ENCODE measurements at places on chromosomes 2 and 18. TPM values are rescaled to one million over a fixed set of nuclear protein-coding genes. Genes with fewer than 3 reads are reported as not detected.

DNA sequence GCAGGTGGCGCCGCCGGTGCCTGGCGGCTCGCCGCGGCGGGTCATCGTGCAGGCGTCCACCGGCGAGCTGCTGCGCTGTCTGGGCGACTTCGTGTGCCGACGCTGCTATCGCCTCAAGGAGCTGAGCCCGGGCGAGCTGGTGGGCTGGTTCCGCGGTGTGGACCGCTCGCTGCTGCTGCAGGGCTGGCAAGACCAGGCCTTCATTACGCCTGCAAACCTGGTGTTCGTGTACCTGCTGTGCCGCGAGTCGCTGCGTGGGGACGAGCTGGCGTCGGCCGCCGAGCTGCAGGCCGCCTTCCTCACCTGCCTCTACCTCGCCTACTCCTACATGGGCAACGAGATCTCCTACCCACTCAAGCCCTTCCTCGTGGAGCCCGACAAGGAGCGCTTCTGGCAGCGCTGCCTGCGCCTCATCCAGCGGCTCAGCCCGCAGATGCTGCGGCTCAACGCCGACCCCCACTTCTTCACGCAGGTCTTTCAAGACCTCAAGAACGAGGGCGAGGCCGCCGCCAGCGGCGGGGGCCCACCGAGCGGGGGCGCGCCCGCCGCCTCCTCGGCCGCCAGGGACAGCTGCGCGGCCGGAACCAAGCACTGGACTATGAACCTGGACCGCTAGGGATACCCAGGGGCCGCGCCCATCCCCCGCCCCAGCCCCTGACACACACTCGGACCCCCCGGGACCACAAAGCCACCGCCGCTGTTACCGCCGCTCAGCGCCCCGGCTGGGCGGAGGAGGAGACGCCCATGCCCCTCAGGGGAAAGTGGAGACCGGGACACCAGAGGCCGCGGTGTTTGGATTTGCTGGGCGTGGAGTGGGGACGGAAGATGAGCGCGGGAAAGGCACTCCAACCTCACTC, 1.1 kb downstream of the CDK5R2 start:
- no peaks in the 10 kb centered on the region for H3K36me3 ChIP-seq
- DNase-seq, result no peak
- peaks cover 70% of the 10 kb centered on the region for H3K27me3 ChIP-seq
- H3K27ac ChIP-seq, result no peak overlapping the region
- peaks cover 11% of the 10 kb centered on the region for H3K4me1 ChIP-seq

- H3K27me3 ChIP-seq, result no peaks in the 10 kb centered on the region
- H3K4me3 ChIP-seq, result no peak overlapping the region
- H3K27ac ChIP-seq, result peak overlapping the region; percentile 84
- peaks cover 45% of the 10 kb centered on the region for H3K36me3 ChIP-seq
- H3K4me1 ChIP-seq, result peaks cover 11% of the 10 kb centered on the region
These were observed 17.1 kb downstream of the SNRPD1 start for GRCh38 chr18:21629089-21629832.

DNA sequence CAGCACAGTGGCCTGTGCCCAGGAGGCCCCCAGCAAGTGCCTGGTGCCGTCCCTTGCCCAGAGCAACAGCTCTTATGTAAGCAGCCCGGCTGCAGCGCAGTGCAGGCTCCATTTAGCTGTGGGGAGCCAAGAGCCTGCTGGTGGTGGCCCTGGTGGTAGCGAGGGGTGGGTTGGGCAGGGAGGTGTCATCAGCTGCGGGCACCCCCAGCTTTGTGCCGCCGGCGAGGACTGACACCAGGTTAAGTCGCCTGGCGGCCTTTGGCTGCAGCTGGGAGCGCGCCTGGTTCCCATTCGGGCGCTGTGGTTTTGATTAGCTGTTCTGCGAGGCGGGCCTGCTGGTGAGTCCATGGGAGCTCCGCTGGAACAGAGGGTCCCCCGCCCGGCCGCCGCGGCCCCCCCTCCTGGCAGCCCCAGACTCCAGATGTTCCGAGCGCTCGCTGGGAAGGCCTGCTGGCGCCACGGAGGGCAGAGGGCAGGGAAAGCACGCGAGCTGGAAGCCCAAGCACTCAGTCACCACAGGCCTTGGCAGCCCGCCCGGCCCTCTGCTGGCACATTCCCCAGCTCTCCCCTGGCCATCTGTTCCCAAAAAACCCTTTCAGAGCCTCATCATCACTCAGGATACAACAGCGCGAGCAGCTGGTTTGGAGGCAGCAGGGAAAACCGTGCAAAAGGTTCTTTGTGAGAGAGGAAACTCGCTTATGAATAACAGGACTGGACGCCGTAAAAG, 18.4 kb downstream of the ATOH8 start:
- no peaks in the 10 kb centered on the region for H3K4me1 ChIP-seq
- no peak overlapping the region for H3K4me3 ChIP-seq
- H3K27me3 ChIP-seq, result peaks cover 18% of the 10 kb centered on the region
- H3K36me3 ChIP-seq, result no peaks in the 10 kb centered on the region
- no peak for DNase-seq

DNA sequence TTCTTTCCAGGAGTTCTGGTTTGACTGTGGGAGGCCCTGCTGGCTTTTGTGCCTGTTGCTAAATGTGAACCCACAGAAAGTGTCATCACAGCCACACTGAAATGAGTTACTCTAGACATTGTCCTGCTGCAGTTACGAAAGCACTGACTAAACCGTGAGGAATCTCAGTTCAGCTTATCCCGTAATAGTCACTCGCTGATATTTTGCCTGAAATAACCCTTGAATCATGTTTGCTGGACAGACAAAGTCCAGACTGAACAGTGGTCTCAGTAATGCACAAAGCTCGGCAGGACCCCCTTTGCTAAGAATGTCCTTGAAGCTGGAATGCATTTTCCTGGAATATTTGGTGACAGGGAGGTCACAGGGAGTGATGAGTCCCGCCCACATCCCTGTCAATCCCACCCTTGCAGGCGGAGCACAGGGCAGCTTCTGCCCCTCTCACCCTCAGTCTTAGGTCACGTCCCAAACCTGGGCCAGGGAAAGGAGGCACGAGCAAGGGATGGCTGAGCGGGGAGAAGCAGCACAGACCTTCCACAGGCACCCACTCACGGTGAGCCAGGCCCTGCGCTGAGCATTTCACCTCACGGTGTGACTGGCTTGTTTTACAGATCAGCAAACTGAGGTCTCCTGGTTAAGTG, 53.4 kb downstream of the ADI1 start:
- no peaks in the 10 kb centered on the region for H3K27me3 ChIP-seq
- peaks cover 22% of the 10 kb centered on the region for H3K36me3 ChIP-seq
- DNase-seq, result no peak
- no peak overlapping the region for H3K27ac ChIP-seq
- H3K4me3 ChIP-seq, result no peak overlapping the region
- H3K4me1 ChIP-seq, result peaks cover 9% of the 10 kb centered on the region

- no peak overlapping the region for H3K27ac ChIP-seq
- H3K4me3 ChIP-seq, result no peak overlapping the region
- no peak for DNase-seq
- H3K27me3 ChIP-seq, result peaks cover 56% of the 10 kb centered on the region
- peaks cover 9% of the 10 kb centered on the region for H3K4me1 ChIP-seq
- no peaks in the 10 kb centered on the region for H3K36me3 ChIP-seq
These were observed 6.6 kb upstream of the MYO5B start for GRCh38 chr18:50201476-50202018.

PAX3 gene
- total RNA-seq, result not detected

DNA sequence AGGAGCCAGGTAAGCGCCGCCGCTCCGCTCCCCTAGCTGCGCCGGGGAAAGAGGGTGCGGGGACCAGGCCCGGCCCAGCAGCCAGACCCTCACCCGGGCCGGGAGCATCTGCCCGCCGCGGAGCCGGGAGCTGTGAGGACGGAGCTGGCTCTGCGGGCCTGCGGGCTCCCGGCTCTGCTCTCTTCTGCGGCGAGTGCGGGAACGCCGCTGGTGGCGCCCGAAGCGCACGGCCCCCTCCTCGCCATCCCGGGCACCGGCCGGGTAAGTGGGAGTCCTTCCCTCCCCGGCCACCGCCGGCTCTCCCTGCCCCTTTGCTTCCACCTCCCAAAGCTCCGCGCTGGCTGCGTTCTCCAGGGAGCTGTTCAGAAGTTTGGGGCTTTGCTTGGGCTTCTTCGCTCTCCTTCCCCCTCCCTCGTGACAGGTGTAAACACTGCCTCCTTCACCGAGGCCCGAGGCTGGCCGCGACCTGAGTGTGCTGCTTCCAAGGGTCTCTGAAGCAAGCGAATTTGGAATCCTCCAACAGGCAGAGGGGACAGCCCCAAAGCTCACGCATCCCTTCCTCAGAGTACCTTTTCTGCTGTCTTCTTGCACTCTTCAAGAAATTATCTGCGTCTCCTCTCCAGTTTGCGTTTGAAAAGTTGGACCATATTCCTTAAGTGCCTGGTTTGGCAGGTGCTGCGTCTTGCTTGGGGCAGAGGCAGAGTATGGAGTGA, 632 bp downstream of the AFTPH start:
- H3K36me3 ChIP-seq, result peaks cover 3% of the 10 kb centered on the region
- peak; percentile 64 for DNase-seq
- H3K4me1 ChIP-seq, result peaks cover 33% of the 10 kb centered on the region
- H3K27ac ChIP-seq, result peak overlapping the region; percentile 100
- H3K27me3 ChIP-seq, result no peaks in the 10 kb centered on the region
- peak overlapping the region; percentile 95 for H3K4me3 ChIP-seq

GRCh38 chr2:222762342-222762741, 90.9 kb downstream of the MOGAT1 start:
- no peaks in the 10 kb centered on the region for H3K36me3 ChIP-seq
- H3K27ac ChIP-seq, result no peak overlapping the region
- no peak overlapping the region for H3K4me3 ChIP-seq
- no peak for DNase-seq

GRCh38 chr2:164535280-164536025, 85.8 kb downstream of the GRB14 start:
- no peaks in the 10 kb centered on the region for H3K36me3 ChIP-seq
- no peaks in the 10 kb centered on the region for H3K4me1 ChIP-seq
- no peak overlapping the region for H3K4me3 ChIP-seq
- H3K27ac ChIP-seq, result no peak overlapping the region
- DNase-seq, result no peak

ATP8B1 gene
- not detected for total RNA-seq

DNA sequence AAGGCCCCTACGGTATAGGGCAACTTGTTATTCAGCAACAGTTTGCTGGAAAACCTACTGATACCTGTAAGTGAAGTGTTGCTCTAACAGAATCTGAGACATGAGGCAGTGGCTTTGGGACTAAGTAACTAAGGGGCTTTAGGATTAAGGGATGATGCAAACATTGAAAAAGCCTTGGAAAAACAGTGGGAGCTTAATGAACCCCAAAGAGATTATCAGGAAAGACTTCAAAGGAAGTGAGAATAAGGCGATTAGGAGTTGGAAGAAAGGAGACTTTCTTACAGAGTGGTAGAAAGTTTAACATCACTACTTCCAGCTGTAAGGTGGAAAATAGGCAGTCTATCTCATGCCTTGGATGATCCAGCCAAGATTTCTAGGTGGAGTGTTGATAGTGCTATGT, 158.2 kb upstream of the TRIB2 start:
- no peaks in the 10 kb centered on the region for H3K36me3 ChIP-seq
- no peaks in the 10 kb centered on the region for H3K27me3 ChIP-seq
- H3K4me1 ChIP-seq, result peaks cover 41% of the 10 kb centered on the region
- H3K27ac ChIP-seq, result no peak overlapping the region
- no peak for DNase-seq

DNA sequence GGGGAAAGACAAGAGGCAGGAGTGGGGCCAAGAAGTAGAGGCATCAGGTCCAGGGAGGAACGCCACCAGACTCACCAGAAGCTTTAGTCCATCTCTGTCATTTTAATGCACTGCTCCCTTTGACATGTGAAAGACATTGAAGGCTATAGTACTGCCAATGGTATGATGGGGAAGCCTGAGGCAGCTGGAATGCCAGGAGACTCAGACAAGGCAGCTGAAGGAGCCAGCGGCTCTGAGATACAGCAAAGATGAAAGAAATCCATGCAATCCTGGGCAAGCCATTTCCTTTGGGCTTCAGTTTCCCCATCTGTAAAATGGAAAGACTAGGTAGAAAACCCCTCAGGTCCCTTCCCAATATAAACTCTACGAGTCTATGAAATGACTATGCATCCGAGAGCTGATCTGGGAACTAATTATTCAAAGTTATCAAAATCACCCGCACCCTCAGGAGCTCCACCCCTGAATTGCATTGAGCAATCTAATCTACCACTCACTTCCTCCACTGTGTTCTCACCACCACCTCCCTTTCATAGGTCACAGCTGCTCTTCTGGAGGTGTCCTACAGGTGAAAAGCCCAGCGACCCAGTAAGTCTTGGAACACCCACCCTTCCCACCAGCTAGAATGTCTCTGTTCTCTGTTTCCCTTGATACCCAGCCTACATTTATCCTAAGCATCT, 3.1 kb downstream of the CXCR2 start:
- peaks cover 6% of the 10 kb centered on the region for H3K27me3 ChIP-seq
- no peak for DNase-seq
- H3K4me3 ChIP-seq, result no peak overlapping the region
- H3K36me3 ChIP-seq, result no peaks in the 10 kb centered on the region

- no peaks in the 10 kb centered on the region for H3K36me3 ChIP-seq
- no peak overlapping the region for H3K27ac ChIP-seq
- no peak overlapping the region for H3K4me3 ChIP-seq
- no peaks in the 10 kb centered on the region for H3K4me1 ChIP-seq
- no peaks in the 10 kb centered on the region for H3K27me3 ChIP-seq
These were observed 143.4 kb downstream of the NCKAP5 start for GRCh38 chr2:133424876-133425275.

DNA sequence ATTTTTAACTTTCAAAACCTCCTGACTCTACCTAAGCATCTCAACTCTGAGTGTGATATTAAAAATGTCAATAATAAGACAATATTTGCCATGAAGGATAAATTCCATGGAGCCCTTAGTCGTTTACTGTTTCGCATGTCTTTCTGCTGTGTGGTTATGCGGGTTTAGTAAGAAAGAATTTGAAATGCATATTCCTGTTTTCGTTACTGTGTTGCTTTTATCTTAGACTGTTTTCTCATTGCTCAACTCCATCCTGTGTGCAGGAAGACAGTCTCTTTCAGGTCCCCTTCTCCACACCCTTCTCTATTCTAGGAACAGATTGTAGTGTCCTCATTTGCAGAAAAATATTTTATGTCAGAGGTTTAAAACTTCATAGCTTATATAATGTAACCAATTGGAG, 82.5 kb upstream of the MAP3K20 start:
- no peak for DNase-seq
- H3K4me3 ChIP-seq, result no peak overlapping the region
- no peak overlapping the region for H3K27ac ChIP-seq
- no peaks in the 10 kb centered on the region for H3K36me3 ChIP-seq

GRCh38 chr2:23707096-23707495, 219.8 kb downstream of the ATAD2B start:
- DNase-seq, result no peak
- peaks cover 5% of the 10 kb centered on the region for H3K36me3 ChIP-seq
- no peaks in the 10 kb centered on the region for H3K27me3 ChIP-seq
- H3K4me3 ChIP-seq, result no peak overlapping the region
- H3K27ac ChIP-seq, result no peak overlapping the region
- H3K4me1 ChIP-seq, result no peaks in the 10 kb centered on the region

BMP10 gene
- total RNA-seq, result not detected

SNED1 gene
- total RNA-seq, result 0.69 TPM

GRCh38 chr2:180324182-180324581, 317.1 kb upstream of the CWC22 start:
- DNase-seq, result no peak
- H3K27ac ChIP-seq, result no peak overlapping the region
- H3K27me3 ChIP-seq, result no peaks in the 10 kb centered on the region
- no peak overlapping the region for H3K4me3 ChIP-seq
- H3K4me1 ChIP-seq, result no peaks in the 10 kb centered on the region

CIDEA gene
- not detected for total RNA-seq

ABCG5 gene
- total RNA-seq, result not detected

- H3K4me1 ChIP-seq, result no peaks in the 10 kb centered on the region
- H3K27ac ChIP-seq, result no peak overlapping the region
- DNase-seq, result no peak
- H3K36me3 ChIP-seq, result no peaks in the 10 kb centered on the region
- H3K27me3 ChIP-seq, result no peaks in the 10 kb centered on the region
These were observed 183.0 kb downstream of the PMAIP1 start for GRCh38 chr18:60082790-60083189.

RAB31 gene
- 0.48 TPM for total RNA-seq
